Activated naive CD4-positive, alpha-beta T cell (primary cell): ENCODE measurements at places on chromosomes 4 and X.

DNA sequence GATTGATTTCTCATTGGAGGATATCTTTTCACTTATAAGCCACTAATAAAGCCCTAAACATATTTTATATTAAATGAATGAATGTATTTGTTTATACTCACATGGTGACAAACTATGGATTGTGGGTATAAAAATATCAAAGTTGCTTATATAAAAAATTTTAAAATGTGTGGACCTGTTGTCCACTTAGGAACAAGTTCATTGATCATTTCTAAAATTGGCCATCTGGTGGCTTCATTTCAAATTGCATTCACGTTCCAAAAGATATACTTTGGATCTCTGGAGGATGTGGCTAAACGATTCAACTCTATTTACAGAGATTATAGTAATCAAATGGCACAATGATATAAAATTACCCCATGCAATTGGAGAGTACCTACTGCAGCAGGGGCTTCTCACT is 32.5 kb downstream of the FSTL5 start:
- DNase-seq = no peak

DNA sequence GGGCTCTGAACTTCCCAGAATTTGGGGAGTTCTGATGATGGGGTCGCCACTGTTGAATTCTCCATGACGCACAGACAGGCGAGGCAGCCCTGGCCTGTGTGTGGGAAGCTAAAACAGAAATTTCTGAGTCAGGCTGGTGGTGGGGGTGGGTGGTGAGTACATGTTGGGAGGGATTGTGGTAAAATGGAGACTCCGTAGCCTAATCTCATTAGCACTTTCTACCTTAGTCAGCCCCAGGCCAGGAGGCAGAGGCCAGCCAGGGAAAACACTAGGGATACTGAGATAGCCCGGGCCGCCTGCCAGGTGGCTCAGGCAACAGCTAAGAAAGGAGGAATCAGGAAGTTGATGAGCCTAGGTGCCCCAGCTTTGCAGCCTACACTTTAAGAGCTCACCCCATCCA is 39.3 kb upstream of the NHSL2 start:
- DNase-seq = no peak

- DNase-seq = no peak
Measured at GRCh38 chr4:187665086-187665485, 330.5 kb upstream of the ZFP42 start.

GRCh38 chrX:115579327-115579726 is 18.4 kb downstream of the PLS3 start:
- DNase-seq = no peak

- no peak for DNase-seq
Measured at GRCh38 chrX:145687146-145687545, 130.5 kb upstream of the SLITRK2 start.

DNA sequence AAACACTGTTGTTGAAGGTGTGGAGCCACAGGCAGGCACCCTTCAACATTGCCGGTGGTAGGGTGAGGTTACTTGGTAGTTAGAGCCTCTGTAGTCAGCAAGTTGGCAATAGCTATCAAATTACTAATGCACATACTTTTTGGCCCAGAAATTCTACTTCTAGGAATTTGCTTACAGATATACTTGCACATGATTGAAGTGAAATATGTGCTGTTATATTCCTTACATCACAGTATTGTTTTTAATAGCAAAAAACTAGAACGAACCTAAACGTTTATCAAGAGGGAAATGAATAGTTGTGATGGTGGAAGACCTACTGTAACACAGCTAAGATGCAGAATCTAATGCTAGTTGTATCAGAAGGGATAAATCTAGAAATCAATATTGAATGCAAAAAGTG is 7.7 kb upstream of the PJA1 start:
- no peak for DNase-seq

GRCh38 chrX:78725287-78725686 is 22.2 kb upstream of the LPAR4 start:
- no peak for DNase-seq
